ENCODE measurements at places on chromosomes 3 and 15.

GRCh38 chr3:139128803-139129202 lies 84.1 kb upstream of the PRR23C start:
- no peak for DNase-seq

DNA sequence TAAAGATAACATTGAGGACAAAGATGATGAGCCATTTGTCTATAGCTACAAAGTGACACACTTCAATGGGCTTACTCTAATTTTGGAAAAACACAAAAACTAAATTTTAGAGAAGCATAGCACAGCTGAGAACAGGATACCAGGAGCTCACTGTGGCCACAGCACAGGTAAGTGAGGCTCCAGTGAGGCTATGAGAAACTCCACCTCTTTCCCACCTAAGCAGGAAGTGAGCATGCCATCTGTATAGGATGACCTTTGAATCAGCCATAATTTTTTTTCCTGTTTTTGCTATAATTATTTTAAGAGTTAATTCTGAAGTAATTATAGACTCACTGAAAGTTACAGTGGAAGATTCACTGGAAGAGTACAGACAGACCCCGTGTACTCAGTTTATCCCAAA lies 82.1 kb upstream of the DCLK3 start:
- no peak for DNase-seq

DNA sequence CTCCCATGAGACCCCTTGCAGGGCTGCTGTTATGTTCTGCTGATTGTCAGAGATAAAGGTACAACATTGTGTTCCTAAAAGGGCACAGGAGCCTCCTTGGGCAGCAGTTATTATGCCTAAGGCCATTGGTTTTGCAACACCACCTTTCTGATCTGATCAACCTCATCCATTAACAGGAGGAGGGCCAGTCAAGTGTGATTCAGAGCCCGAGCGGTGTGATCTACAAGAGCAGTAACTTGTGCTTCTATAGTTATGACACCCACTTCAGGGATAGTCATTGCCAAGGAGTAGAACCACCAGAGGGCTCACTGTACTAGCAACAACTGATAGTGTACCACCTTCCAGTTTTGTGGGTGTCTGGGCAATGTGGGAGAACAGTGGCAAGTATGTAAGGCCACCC lies 1457.9 kb upstream of the CADM2 start:
- no peak for DNase-seq

GRCh38 chr3:107837895-107838612 lies 252.8 kb downstream of the CD47 start:
- DNase-seq: no peak

DNA sequence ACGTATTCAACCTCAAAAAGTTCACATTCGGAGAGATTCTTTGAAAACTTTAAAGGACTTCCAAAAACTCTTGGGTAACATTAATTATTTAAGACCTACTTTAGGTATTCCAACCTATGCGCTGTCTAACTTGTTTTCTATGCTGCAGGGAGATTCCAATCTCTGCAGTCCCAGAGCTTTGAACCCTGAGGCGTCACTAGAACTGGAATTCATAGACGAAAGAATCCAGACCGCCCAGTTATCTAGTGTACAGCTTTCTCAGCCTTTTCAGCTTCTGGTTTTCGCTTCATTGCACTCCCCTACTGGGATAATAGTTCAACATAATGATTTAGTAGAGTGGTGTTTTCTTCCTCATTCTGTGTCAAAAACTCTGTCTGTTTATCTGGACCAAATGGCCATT lies 711.3 kb downstream of the ROBO1 start:
- no peak for DNase-seq

DNA sequence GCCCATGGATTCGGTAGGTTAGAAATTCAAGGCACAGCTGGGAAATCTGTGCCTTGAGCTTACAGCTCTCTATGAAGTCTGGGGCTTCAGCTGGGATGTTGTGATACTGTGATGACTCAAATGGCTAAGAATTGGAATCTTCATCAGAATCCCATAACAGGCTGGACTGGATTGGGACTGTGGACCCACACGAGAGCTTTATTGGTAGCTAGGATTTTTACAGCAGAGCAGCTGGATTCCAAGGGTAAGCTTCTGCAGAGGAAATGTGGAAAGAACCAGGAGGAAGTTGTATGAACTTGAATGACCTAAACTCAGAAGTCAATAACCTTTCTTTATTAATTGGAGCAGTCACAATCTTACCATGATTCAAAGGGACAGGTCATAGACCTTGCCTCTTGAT lies 1187.1 kb downstream of the ROBO1 start:
- no peak for DNase-seq

- no peak for DNase-seq
Measured at GRCh38 chr3:170634663-170635384, 48.9 kb upstream of the SLC7A14 start.

- peak; percentile 76 for DNase-seq
Measured at GRCh38 chr3:16148783-16149182, 25.7 kb upstream of the GALNT15 start.

DNA sequence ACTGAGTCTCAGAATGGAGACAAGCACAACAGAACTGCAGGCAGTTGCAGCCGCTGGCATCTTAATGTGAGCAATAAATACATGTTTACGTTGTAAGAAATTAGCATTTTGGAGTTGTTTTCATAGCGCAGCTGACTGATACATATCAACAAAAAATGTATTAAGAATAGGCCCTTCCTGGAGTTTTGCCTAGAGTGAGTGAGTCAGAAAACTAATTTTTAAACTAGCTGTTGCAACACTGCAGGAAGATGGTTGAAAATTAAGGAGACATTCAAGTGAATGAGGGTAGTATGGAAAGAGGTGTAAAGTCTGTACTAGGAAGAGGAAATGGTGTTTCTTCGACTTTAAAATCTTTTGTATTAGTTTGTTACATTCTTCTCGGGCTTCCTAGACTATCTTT lies 39.6 kb upstream of the TIMP4 start:
- DNase-seq: no peak

DNA sequence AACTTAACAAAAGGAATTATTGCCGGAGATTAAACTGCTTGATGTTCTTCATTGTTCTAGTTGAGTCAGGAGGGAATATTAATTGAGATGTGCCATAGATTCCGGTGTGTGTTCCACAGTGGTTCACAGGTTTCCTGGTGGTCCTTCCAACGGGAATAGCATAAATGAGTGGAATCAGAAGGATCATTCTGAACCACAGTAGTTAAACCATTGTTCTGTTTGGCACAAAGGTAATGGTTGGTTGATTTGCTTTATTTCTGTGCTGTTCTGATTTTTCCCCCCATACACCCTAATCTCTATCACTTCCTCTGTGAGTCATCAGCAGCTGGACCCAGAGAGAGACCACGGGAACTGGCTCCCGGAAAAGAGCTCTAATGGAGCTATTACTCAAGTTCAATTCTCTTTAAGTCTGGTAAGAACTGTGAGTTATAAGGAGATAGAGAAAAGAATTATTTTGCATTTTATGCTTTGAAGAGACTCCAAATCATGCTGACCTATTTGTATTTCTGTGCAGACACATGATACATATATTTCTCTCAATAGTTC lies 627.2 kb downstream of the ZIC1 start:
- no peak for DNase-seq

GRCh38 chr15:89809787-89810148 lies 4.9 kb downstream of the ANPEP start:
- DNase-seq: no peak

- DNase-seq: no peak
Measured at GRCh38 chr3:187736418-187736871, 8.8 kb downstream of the BCL6 start.

- no peak for DNase-seq
Measured at GRCh38 chr15:83714939-83715628, 61.2 kb downstream of the ADAMTSL3 start.

- DNase-seq: no peak
Measured at GRCh38 chr3:31382856-31383255, 149.9 kb upstream of the STT3B start.

DNA sequence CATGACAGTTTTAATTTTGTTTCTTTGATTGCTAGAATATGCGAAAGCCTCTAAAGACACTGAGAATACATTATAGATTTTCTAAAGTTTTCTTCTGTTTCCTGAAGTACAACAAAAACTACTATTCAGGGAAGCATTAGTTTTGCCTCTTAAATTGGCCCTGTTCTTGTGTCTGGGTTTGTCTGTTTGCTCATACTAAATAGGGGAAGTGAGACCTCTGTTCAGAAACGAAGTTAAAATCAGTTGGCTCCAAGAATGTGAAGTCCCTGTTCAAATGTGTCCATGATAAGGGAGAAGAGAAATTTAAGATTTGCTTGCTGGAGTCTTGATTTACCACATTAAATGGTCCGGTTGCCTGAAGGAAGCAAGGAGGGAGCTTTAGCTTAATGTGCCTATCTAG lies 327.3 kb upstream of the GBE1 start:
- DNase-seq: no peak

DNA sequence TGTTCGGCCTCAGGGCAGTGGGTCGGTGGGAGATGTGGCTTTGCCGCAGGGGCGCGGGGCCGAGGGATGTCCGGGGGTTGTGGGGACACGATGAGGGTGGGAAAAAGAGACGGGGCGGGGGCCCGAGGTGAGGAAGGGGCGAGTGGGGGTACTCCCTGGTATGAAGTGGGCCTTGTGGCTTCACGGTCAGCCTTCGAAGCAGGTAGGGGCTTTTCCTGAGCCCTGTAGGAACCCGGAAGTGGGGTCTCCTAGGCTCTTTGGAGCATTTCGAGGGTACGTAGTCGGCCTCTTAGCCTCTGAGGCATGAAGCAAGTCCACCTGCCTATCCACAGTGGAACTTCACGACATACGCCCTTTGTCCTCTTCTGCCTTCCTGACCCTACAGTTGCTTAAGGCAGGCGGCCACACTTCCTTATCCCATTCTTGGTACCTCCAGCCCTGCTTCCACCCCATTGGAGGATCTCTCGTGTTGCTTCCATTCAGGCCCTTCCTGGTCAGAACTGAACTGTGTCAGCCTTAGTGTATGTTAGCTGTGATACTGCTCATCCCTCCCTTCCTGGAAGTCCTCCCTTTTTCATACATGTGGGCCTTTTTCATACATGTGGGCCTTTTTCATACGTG lies 389 bp downstream of the ARPC4 start:
- DNase-seq: no peak

DNA sequence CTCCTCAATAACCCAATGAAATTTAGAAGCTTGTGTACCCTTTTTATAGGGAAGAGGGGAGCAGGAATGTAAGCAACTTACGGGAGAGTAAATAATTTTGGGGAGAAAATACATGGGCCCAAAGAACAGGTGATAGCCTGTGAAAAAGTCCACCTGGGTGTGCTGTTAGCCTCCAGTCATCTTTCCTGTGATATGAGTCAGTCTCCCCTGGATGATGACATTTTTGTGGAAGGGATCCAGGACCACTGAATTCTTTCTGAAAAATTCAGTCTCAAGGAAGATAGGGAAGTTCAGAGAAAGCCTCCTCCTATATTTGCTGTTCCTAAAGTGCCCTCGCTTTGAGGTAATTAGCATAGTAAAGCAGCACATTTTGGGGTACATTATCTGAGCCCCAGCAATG lies 149.8 kb downstream of the SQOR start:
- no peak for DNase-seq

GRCh38 chr3:55902221-55902900 lies 415.3 kb upstream of the WNT5A start:
- DNase-seq: no peak

GRCh38 chr3:171187706-171188290 lies 161.3 kb upstream of the SLC2A2 start:
- no peak for DNase-seq

DNA sequence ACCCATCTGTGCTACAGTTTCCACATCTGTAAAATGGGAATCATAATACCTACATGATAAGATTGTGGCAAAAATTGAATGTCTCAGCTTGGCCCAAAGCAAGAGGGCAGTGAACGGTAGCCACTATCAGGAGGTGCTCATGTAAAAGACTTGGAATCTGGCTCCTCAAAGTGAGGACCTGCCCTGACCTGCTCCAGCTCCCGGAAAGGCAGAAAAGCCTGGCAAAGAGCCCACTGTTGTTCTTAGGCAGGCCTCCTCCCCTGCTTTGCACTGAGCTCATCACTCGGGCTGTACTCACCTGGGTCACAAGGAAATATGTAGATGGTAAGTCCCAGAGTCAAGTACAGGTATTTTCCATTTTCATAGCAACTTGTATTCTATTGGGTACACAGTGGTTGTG lies 250.7 kb upstream of the TBL1XR1 start:
- DNase-seq: no peak

DNA sequence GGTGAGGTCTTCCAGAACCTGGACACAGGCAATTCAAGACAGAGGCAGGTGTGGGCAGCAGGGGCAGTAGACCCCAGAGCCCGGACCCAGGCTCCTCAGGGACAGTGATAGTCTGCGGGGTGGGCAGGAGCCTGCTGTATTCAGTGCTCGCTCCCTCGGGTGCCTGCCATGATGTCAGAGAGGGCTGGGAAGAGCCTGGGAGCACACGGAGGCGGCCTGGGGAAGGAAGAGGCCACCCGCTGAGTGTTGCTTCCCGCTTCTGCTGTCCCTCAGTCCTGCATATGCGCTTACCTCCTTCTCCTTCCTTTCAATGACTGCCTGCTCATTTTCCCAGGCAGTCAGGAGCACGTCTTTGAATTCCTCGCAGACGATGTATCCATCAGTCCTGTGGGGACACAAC lies 22.8 kb downstream of the TMEM43 start:
- peak; percentile 50 for DNase-seq

DNA sequence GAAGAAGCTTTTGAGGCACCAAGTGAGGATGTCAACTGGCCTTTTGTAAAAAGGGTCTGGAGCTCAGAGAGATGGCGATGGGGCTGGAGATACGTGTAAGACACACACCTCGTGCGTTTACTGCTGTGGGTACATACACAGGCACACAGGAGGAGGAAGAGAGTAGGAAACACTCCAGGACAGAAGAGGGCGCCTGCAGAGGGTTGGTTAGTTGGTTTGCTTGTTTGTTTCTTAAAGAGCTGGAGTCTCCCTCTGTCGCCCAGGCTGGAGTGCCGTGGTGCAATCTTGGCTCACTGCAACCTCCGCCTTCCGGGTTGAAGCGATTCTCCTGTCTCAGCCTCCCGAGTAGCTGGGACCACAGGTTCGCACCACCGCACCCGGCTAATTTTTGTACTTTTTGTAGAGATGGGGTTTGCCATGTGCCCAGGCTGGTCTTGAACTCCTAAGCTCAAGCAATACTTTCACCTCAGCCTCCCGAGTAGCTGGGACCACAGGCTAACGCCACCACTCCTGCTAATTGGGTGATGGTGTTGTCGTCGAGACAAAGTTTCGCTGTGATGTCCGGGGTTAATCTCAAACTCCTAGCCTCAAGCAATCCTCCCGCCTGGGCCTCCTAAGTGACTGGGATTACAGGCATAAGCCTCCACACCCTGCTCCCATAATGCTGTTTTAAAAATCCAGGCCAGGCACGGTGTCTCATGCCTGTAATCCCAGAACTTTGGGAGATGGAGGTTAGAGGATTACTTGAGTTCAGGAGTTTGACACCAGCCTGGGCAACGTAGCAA lies 1.3 kb upstream of the PRR20G start:
- no peak for DNase-seq
